ENCODE measurements at places on chromosomes 7 and 10. TPM values are rescaled to one million over a fixed set of nuclear protein-coding genes. Genes with fewer than 3 reads are reported as not detected.
A peak's percentile ranks its signal among the peaks of the same experiment; 100 is the strongest.

- no peak for DNase-seq
Measured at GRCh38 chr7:12607134-12607533, 36.6 kb downstream of the SCIN start.

DNA sequence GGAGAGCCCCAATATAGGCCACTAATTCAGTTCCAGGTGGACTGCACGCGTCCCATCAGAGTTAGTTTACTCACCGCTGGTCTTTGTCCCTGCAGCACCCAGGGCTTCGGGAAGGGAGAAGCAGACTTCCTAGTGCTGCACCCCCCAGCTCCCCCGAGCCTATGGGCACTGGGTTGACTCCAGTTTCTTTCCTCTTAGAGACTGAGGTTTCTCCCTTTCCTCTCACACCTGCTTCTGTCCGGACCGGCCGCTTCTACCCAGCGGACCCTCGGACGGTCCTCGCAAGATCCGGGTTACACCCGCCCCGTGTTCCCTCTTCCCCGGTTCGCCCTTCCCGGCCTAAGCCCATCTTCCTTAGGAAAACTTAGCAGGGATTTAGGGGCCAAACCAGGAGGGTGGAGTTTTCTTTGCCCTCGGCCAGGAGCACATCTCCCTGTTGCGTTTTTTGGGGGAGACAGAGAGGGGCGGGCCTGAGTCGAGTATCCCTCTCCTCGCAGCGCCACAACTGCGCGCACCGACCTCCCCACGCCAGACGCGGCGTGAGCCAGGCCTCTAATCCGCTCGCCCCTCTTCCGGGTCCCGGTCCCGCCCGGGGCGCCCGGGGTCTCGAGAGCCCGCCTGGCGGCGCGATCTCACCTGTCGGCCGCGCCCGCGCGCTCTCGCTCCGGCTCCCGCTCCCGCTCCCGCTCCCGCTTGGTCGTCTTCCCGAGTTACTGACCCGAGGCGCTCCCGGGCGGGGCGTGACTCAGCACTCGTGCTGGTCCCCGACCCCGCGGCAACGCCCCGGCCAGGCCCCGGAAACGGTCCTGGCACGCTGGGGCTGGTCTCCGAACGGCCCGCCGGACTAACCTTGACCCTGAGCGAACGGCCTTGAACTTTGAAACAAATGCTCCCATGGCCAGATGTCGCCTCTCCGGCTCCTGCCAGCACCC lies at the start of gene AIFM2:
Gene AIFM2 (minus strand): TSS at position 728 of the 932 bp plus-strand sequence. CDS start 8,741 bp downstream, outside the sequence.
- DNase-seq, result no peak

GRCh38 chr10:125514206-125515162 lies 168.5 kb downstream of the TEX36 start:
- no peak for DNase-seq

GRCh38 chr10:10038348-10038747 lies 979.3 kb upstream of the CELF2 start:
- no peak for DNase-seq

DNA sequence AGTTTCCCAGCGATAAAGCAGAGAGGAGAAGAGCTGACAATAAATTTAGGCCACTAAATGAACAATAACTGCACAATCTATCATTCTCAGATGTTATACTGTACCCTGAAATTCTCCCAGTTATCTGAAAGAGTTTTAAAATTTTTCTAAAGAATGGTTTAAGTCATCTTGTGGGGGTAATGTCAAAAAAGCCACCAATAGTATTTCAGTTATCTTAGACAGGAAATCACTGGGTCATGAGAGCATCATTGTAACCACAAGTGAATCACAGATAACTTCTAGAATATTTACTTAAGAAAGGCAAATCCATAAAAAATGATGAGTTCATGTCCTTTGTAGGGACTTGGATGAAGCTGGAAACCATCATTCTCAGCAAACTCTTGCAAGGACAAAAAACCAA lies 147.1 kb downstream of the DNAJB9 start:
- peak; percentile 4 for DNase-seq

- no peak for DNase-seq
Measured at GRCh38 chr10:33052915-33053810, 95.1 kb upstream of the ITGB1 start.

DNA sequence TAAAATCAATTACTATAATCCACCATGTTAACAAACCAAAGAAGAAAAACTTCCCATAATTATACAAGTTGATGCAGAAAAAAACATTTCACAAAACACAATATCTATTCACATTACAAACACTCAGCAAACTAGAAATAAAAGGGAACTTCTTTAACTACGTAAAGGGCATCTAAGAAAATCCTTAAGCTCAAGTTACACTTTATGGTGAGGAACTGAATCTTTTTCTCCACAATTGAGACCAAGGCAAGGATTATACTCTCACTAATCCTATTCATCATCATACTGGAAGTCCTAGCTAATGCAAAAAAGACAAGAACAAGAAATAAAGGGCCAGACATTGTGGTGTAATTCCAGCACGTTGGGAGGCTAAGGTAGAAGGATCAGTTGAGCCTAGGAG lies 159.9 kb downstream of the ZNF365 start:
- no peak for DNase-seq

DNA sequence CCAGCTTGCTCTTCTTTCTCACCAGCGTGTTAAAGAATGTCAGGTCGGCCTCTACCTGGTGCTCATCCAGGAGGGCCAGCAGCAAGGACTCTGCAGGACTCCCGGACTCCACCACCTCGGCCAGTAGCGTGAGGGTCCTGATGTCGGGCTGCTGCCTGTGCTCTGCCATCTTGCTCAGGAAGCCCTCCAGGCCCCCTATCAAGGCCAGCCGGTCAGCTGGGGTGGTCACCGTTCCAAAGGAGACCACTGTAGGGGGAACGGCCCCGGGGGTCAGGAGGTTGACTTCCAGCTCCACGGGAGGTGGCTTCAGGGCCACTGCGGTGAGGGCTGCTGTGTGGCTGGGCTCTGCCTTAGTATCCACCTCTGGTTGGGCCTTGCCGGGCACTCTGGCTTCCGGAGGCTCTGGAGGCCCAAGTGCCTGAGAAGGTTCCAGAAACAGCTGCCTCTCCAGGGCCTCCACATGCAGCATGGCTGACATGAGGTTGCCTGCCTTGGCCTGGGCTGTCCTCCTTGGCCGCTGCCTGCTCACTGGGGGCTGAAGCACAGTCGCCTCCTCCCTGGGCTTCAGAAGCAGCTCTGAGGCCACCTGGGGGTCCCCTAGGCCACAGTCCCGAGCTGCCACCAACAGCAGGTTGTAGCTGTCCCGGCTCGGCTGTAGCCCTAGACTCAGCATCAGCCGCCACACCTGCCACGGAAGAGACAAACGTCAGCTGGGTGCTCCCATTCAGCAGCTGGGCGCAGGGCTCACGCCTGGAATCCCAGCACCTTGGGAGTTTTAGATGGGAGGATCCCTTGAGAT lies 13.5 kb downstream of the PTCD1 start:
- no peak for DNase-seq

- peak; percentile 63 for DNase-seq
Measured at GRCh38 chr10:35876248-35876647, 234.2 kb upstream of the FZD8 start.

- no peak for DNase-seq
Measured at GRCh38 chr10:114708717-114709335, 50.8 kb upstream of the ABLIM1 start.

- no peak for DNase-seq
Measured at GRCh38 chr10:69577268-69578232, 4.3 kb upstream of the NEUROG3 start.

- DNase-seq, result no peak
Measured at GRCh38 chr7:142968229-142968628, 6.1 kb upstream of the KEL start.

- no peak for DNase-seq
Measured at GRCh38 chr7:98288064-98288823, 6.8 kb downstream of the BRI3 start.

DNA sequence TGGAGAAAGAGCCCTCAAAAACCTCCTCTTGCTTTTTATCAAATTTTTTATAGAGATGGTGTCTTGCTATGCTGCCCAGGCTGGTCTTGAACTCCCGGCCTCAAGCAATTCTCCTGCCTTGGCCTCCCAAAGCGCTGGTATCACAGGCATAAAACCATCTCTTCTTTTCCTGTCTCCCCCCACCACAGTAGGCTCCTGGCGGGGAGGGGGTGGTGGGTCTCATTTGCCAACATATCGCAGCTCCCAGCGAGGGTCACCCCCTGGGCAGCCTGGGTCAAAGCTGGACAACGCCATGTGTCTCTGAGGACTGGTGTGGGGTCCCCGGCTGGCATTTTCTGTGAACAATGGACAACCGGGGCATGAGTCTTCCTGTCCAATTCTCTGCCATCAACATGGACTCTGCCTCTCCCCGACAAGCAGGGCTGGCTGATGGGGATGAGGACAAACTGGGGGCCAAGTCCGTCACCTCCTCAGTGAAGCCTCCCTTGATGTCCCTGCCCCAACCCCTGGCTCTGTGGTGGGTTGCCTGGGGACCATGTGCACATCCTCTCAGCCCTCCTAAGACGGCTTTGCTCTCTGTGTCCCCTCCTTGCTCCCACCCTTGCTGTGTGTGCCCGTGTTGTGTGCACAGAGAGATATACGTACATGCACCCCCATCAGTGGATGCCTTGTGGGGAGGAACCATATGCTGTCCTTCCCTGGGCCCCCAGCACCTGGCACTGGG lies 86.4 kb upstream of the GNA12 start:
- DNase-seq, result no peak

- no peak for DNase-seq
Measured at GRCh38 chr10:47287805-47288204, 12.2 kb upstream of the GDF10 start.

GRCh38 chr7:12890586-12890985 lies 203.2 kb downstream of the ARL4A start:
- no peak for DNase-seq

- DNase-seq, result no peak
Measured at GRCh38 chr7:63071920-63072319, 926.7 kb upstream of the ZNF722 start.

GRCh38 chr10:4216726-4217125 lies 431.7 kb upstream of the KLF6 start:
- DNase-seq, result no peak

- peak; percentile 95 for DNase-seq
Measured at GRCh38 chr7:50502001-50502684, 52.0 kb upstream of the FIGNL1 start.

DNA sequence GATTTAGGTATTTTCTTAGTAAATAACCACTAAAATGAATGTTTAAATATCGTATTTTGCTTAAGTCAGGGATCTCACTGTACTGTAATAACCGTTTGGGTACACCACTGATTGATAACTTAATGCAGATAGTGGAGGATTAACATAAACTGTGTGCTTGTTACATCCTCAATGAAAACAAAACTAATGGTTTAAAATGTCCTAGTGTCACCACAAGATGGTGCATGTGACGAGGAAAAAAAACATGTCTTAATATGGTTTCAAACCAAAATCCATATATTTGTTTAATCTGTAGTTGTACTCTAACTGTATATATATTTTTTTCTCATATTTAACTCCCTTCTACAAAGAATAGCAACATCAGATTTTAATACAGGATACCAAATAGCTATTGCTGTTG lies 19.2 kb downstream of the ARMC10 start:
- DNase-seq, result no peak

NEURL1 gene
- total RNA-seq, result 1.3 TPM

CXCL12 gene
- total RNA-seq, result 13.0 TPM

MSS51 gene
- 0.54 TPM for total RNA-seq

PGAM2 gene
- not detected for total RNA-seq

GUSB gene
- total RNA-seq, result 18.8 TPM

CASP2 gene
- total RNA-seq, result 24.6 TPM

SCIN gene
- 14.7 TPM for total RNA-seq

ECD gene
- 50.7 TPM for total RNA-seq

INMT gene
- not detected for total RNA-seq

PBLD gene
- 4.5 TPM for total RNA-seq

RGR gene
- total RNA-seq, result not detected

Measured in kidney epithelial cell (primary cell).